Activated CD4-positive, alpha-beta T cell treated with anti-CD3 and anti-CD28 coated beads for 4 hours (primary cell): ENCODE measurements at places on chromosomes 12 and 14.

DNA sequence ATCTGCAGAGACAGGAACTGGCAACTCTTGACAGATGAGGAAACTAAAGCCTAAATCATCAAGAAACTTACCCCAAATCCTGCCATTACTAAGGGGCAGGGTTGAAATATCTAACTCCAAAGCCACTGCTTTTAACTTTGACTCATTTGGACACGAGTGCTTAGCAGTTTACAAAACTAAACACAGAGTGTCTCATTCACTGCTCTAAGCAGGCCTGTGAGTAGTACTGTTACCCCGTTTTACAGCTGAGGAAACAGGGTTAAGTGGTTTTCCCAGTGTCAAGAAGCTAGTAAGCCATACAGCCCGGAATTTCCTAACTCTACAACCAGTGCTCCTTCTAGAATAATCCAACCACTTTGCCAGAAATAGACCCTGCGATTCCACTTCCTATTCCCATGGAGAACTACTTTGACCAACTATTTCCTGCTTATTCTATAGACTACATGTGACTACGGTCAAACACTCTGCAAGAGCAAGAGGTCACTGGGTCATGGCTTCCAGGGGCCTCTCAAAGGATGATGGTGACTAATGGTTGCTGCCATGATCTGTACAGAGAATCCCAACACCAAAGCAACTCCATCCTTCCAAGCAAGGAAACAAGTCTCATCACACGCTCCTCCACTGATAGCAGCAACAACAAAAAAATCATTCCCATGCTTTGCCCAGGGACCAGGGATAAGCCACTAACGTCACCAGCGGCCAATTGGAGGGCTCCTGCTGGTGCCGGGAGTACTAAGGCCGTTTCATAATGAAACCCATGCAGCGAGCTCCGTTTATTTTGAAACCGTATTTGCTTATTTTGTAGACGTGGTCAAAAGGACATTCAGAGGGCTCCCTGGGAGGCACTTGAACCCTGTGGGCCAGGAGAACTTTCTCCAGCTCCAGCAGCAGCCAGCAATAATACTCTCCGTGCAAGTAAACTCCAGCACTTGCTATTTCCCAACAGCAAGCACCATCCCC lies 56.3 kb downstream of the NUAK1 start:
- DNase-seq, result no peak

- no peak for DNase-seq
Observed at GRCh38 chr12:76024942-76025600, 6.5 kb downstream of the PHLDA1 start.

DNA sequence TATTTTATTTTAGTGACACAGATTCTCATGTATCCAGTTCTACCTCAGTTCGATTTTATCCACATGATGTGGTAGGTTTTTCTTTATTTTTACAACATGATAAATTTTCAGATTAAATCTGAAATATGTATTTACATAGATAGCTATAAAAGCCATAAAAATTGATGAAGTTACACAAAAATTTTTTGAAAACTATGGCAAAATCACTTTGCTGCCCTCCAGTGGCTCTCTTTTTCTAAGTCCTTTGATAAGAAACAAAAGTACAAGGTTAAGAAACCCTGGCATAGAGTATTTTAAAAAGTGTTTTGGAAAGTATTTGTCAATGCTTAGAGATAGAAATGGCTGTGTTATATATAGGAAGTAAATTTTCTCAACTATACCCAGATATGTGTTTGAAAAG lies 104.2 kb downstream of the PCNX1 start:
- DNase-seq, result no peak

GRCh38 chr12:39902821-39903220 lies 203.1 kb downstream of the SLC2A13 start:
- DNase-seq, result no peak

- peak; percentile 52 for DNase-seq
Observed at GRCh38 chr12:6946033-6946919, 2.5 kb downstream of the C12orf57 start.

DNA sequence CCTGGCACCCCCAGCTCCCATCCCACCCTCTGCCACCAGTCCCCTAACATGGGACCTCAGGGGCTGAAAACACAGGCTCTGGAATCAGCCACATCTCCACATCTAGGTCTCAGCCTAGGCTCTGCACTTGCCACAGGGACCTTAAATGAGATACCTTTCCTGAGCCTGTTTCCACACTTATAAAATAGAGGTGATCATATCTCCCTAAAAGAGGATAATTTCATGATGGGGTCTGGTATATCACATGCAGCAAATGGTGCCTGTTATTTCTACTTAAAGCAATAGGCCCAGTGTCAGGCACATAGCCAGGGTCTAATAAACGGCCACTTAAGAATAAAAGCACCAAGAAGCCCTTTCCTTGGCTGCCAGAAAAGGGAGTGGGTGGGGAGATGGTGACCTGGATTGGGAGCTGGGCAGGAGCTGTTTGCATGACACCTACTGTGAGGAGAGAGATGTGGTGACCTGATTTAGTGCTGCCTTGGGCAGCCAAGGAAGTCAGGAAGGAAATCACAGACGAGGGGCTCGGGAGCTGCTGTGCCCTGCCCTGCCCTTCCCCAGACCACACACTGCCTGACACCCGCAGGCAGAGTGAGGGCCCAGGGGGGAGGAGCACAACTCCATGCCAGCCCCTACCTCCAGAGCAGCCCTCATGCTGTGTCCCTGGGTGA lies 71.2 kb downstream of the IRF2BPL start:
- no peak for DNase-seq

GRCh38 chr14:51185754-51186153 lies 54.3 kb upstream of the TMX1 start:
- DNase-seq, result no peak
